T-helper 9 cell (primary cell): ENCODE measurements at places on chromosomes 11 and 22.

DNA sequence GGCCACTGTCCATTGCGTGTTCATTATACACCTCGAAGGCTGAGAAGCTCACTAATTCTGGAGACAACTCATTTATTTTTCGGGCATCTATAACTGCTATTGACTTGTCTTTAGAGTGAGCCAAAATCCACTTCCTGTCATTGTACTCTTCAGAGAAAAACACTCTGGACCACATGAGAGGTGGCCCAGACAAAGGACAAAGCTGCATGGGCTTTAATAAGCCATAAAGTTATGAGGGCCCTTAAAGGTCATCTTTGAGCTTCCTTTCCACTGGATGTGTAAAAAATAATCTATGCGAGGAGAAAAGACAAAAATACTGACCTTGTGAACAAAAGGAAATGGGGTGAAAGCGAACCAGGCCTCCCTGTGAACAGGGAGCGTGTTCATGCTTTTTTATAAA, 63.5 kb upstream of the ZC3H12C start:
- no peak for DNase-seq

DNA sequence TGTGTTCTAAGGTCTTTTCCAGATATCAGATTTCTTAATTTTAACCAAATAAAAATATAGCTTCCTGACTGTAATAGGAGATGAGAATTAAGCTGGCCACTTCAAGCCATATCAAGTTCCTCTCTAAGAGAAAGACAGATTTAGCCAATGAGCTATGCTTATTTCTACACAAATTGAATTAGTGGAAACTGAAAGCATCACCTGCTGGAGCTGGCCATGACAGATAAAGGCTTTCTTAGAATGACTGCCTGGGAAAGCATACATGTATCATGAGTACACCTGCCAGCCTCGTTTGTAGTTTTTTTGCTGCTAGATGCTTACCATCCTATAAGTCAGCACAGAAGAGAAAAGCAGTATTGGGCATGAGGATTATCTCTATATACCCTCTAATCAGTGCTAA, 53.5 kb upstream of the DBX1 start:
- no peak for DNase-seq

DNA sequence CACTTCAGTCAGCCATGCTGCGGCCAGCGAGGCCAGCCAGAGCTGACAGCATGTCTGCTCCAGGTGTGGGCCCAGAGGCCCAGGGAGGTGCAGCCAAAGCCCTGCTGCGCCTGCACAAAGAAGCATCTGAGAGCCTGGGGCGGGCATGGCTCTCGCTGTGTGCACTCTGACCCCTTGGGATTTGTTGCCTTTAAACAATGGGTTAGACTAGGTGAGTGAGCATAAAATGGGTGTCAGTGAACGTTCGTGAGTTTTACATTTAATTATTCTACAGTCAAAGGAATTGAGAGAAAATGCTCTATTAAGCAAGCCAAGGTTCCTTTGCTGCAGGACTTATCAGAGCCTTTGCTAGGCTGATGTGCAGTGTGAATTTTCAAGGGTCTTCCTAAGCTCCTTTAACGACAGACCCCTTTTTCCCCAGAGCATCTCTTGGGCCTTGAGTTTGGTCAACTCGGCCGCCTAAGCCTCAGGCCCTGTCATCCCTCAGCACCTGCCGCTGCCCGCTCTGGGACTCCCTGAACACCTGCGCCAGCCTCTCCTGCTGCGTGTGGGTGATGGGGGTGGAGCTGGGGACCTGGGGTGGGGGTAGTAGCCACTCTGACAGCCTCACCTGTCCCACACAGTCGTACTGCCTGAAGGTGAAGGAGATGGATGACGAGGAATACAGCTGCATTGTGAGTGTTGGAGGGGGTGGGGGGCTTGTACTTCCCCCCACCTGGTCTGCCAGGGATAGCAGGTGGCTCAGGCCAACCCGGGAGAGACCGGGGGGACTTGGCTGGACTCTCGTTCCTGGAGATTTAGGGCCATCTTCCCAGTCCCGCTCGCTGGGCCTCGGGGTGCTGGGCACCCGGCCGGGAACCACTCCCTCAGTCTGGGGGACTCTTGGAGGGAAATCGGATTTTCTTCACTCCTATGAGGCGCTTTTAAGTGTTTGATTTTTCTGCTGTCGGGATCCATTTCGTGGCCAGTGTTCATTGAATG, 10.5 kb downstream of the SLC16A8 start:
- DNase-seq = no peak

DNA sequence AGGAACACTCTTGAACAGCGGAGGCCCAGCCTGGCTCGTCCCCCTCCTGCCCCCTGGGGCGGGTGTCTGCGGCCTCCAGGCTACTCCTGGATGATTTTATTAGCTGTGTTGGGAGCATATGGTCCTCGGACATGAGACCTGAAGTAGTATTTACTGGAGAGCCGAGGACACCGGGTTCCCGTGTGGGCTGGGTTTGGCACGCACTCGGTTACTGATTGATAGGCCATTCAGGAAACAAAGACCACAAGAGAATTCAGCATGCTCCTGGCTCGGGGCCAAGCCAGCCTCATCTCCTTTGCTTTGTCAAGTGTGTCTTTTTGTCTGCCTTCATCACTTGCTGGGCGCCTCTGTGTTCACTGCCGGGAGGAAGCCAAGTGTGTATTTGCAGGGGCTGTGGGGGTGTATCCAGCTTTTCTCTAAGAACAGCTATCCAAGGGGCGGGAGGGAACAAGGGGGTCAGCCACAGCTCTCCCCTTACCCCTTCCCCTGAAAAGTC, 9.7 kb downstream of the FXYD2 start:
- peak; percentile 80 for DNase-seq

GRCh38 chr11:100794446-100794845, 107.4 kb downstream of the ARHGAP42 start:
- no peak for DNase-seq

DNA sequence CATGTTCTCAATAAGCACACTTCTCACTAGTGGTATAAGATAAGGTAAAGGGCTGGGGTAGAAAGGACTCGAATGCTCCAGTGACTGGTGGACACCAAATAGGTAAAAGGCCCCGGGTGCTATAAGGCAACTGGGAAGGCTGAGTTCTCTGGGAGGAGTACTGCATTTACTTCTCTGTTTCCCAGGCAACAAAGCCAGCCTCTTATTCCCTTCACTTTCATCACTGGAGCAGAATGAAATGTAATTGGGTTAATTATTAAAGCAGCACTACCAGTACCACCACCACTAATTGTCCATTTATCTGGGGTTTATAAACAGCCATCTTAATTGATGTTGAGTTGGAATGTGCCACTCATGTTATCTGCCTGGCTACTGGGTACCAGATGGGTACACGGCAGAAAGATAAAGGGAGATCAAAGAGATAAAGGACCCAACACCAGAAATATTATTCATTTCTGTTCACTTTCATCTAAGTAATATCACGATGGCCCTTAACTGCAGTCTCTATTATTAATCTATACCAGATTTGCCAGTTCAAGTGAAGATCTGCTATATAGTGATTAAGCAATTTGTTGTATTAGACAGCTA, 94.4 kb upstream of the CHRM4 start:
- DNase-seq = no peak

GRCh38 chr11:93329936-93330445, 551 bp upstream of the DEUP1 start:
- no peak for DNase-seq

DNA sequence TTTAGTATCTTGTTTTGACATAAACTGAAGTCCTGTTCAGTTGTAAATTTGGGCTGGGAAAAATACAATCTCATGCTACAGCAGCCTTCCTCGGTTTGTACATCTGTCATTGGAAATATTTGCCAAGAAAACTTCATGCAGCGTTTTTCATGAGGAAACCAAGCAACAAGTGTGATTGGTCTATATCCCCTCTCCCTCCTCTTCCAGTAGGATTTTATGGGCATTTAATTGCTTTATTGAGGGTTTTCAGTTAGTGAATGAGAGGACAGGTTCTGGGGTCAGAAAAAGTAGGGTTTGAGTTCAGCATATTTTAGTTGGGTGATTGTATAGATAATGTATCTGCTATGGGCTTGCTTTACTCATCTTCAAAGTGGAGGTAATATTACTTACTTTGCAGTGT, 90.1 kb upstream of the RAG2 start:
- no peak for DNase-seq

- no peak for DNase-seq
Measured at GRCh38 chr11:111469200-111469599, 43.0 kb downstream of the BTG4 start.

DNA sequence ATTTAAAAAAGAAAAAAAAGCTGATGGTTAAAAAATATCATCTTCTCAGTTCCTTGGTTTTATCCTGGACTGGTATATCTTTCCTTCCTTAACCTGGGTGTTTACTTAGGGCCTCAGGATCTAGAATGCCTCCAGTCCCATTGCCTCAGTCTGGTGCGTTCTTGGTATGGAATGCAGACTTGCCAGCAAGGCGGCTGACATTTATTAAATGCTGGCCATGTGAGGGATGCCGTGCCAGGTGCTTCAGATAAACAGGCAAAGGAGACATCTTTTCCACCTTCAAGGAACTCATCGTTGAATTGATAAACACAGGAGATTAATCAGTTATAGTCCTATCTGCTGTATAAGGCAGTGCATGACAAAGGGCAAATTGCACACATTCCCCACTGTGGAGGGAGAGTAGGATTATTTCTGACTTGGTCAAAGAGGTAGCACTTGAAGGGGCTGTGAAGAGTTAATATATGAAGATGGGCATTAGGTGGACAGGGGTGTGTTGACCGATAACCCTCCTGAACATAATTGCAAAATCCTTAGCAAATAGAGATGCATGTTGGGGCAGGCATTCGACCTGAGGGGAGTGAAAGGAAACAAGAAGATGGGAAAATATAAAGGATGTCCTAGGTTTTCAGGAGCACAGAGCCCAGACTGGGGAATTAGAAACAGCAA, 54.4 kb downstream of the ALX4 start:
- DNase-seq = no peak

DNA sequence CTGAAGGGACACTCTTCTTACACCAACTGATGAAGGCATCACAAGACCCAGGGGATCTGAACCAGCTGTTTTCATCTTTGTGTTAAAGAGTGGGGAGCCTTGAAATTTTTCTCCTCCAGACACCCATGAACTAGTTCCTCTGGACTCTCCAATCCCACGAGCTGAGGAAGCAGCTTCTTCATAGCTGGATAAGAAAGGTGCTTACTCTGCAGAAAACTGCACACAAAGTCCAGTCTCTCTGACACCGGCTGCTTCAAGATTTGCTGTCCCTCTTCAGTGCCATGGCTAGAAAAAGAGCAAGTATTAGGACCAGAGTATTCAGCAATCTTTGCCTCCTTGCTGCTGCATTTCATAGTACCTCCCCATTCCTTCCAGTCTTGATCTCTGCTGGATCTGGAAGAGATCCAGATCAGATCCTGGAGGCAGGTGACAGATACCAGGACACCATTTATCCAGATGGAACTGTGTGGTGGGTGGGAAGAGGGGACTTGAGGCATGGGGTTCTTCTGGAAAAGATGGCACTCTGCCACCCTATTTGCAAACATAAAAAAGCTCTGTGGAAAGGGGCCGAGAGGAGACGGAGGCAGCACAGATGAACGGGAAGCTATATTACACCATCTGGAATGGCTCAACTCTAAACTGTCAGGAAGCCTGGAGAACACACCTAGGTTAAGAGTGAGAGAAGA, 25.5 kb downstream of the IL18BP start:
- no peak for DNase-seq

DNA sequence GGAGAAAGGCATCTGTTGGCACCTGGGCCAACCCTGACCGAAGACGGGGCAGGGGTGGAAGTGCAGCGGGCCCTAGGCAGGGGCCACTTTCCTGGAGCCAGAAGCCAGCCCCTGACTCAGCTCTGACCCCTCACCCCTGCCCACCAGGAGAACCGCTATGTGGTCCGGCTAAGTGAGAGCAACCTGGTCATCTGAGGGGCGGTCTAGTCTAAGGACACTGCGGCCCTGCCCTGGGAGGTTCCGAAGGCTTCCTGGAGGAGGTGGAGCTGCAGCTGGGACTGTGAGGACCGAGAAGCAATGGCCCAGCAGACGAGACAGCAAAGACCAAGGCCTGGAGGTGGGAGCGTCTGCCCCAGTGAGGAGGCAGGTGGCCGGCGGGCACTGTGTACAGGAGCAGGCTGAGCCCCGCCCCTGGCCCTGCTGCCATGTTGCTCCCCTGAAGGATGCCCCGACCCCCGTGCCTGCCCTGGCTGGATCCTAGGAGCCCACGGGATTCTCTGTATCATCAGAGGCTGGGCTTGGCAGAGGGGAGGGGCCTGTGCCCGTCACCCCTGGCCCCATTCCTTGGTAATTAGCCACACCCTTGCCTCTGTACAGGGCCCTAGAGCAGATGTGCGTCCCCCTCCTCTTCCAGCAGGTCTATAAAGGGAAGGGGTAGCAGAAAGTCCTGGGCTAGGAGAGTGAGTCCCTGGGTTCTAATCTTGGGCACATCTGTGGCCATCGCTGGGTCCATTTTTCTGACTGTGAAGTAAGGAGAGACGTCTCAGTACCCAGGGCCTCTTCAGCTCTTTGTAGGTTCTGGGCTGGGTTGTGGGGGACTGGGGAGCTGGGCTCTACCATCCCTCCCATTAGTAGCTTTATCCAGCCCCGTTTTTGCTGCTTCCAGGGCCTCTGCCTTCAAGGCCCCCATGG, 19.4 kb downstream of the RELT start:
- no peak for DNase-seq

GRCh38 chr11:2520736-2521035, 75.9 kb downstream of the KCNQ1 start:
- DNase-seq = no peak

GRCh38 chr11:122850076-122850631, 11.9 kb downstream of the CRTAM start:
- DNase-seq = no peak

GRCh38 chr11:9601037-9601875, 27.8 kb downstream of the WEE1 start:
- peak; percentile 27 for DNase-seq

DNA sequence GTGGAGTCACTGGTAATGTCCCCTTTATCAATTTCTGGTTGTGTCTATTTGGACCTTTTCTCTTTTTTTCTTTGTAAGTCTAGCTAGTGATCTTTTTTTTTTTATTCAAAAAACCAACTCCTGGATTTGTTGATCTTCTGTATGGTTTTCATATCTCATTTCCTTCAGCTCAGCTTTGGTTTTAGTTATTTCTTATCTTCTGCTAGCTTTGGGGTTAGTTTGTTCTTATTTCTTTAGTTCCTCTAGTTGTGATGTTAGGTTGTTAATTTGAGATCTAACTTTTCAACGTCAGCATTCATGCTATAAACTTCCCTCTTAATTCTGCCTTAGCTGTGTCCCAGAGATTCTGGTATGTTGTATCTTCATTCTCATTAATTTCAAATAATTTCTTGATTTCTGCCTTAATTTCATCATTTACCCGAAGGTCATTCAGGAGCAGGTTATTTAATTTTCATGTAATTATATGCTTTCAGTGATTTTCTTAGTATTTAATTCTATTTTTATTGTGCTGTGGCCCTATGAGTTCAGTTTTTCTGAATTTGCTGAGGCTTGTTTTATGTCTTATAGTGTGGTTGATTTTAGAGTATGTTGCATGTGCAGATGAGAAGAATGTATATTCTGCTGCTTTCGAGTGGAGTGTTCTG, 29.0 kb downstream of the PI4KA start:
- no peak for DNase-seq

- DNase-seq = no peak
Measured at GRCh38 chr22:42271191-42271813, 849 bp upstream of the TCF20 start.
